ENCODE measurements at places on chromosomes 1 and 21.

DNA sequence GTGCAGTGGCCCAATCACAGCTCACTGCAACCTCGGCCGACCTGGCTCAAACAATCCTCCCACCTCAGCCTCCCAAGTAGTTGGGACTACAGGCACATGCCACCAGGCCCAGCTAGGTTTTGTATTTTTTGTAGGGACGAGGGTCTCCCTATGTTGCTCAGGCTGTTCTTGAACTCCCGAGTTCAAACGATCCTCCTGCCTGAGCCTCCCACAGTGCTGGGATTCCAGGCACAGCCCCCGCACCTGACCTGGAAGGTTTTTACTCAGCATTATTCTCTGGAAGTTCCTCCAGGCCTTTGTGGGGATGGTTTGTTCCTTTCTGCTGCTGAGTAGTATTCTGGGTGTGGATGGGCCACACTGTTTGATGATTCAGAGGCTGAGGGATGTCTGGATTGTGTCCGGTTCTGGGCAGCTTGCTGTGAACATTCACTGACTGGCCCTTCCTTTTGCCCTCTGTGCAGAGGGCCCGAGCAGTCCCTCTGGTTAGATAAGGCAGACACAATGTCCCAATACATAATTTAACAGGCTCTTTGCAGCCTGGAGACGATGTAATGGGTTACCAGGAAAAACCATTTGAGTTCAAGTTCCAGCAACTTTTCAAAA lies 6.0 kb upstream of the TRAPPC10 start:
- no peak for DNase-seq

DNA sequence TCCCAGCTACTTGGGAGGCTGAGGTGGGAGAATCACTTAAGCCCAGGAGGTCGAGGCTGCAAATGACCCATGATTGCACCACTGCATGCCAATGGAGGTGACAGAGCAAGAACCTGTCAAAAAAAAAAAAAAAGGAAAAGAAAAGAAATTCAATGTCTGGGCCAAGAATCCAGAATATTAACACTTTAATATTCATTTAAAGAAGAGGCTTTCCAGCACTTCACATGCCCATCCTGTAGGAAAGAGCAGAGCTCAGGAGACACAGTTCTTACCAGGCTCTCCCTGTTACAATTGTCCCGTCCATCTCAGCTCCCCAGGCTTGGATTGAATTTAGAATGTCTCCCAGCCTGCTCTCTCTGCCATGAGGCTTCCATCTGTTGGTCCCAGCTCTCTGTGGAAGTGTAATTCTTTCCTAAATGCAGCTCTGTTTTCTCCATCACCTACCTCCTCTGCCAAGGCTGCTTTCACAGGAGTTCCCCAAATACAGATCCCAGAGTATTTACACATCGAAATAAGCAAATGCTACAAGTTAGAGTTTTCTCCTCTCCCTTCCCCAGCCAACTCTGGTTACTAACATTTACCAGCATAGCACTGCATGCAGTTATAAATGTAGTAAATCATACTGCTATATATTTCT lies 116.6 kb upstream of the CDC42BPA start:
- DNase-seq: no peak

DNA sequence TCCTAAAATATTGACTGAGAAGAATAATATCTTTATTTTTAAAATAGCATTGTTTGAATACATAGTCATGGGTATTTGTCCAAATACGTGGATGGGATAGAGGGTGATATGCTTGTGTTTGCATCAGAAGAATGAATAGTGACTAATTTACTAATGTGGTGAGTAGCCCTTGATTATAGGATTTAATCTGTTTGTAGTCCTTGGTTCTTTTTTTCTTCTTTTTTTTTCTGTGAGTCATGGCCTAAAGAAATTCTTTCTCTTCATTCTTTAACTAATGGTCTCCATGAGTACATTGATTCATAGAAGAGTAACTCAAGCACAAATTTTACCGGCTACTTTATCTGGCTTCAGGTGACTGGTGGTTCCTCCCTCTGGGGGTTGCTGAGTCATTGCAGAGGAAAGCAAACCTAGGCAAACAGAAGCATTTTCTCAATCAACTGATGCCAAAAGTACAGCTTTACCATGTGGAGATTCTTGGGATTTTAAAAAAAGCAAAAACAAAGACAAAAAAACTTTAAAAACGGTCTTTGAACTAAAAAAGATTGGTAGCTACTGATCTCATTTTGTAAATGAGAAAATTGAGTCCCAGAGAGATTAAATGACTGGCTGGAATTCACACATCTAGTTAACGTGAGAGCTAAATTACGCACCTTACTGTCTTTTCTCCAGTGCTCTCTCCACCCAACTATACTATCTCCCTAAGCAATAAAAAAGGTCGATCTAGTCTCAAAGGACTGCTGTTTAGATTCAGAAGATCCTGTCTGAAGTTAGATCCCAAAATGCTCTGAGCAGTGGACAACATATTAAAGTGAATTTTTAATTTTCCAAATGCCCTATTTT lies 40.5 kb downstream of the AK5 start:
- no peak for DNase-seq

GRCh38 chr21:41929248-41929647 lies 24.6 kb downstream of the C2CD2 start:
- no peak for DNase-seq

GRCh38 chr1:60255565-60255964 lies 182.0 kb upstream of the C1orf87 start:
- no peak for DNase-seq

GRCh38 chr1:47231301-47232186 lies 481 bp downstream of the TAL1 start:
- no peak for DNase-seq

GRCh38 chr1:82377201-82377884 lies 576.6 kb downstream of the ADGRL2 start:
- no peak for DNase-seq

DNA sequence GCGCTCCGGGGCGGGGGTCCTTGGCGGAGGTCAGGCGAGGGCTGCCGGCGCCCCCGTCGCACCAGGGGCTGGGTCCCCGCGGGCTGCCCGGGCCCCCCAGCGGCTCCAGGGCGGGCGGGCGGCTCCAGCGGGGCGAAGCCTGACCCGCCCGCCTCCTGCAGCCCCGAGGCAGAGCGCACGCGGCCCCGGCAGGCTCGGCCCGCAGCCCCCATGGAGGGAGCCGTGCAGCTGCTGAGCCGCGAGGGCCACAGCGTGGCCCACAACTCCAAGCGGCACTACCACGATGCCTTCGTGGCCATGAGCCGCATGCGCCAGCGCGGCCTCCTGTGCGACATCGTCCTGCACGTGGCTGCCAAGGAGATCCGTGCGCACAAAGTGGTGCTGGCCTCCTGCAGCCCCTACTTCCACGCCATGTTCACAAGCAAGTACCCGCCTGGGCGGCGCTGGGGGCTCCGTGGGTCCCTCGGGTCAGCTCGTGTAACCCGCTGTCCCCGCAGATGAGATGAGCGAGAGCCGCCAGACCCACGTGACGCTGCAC lies 817 bp downstream of the KLHL17 start:
- no peak for DNase-seq

- DNase-seq: no peak
Measured at GRCh38 chr1:202860744-202861419, 28.1 kb downstream of the RABIF start.

GRCh38 chr1:43449708-43450069 lies 4.0 kb downstream of the HYI start:
- DNase-seq: no peak

DNA sequence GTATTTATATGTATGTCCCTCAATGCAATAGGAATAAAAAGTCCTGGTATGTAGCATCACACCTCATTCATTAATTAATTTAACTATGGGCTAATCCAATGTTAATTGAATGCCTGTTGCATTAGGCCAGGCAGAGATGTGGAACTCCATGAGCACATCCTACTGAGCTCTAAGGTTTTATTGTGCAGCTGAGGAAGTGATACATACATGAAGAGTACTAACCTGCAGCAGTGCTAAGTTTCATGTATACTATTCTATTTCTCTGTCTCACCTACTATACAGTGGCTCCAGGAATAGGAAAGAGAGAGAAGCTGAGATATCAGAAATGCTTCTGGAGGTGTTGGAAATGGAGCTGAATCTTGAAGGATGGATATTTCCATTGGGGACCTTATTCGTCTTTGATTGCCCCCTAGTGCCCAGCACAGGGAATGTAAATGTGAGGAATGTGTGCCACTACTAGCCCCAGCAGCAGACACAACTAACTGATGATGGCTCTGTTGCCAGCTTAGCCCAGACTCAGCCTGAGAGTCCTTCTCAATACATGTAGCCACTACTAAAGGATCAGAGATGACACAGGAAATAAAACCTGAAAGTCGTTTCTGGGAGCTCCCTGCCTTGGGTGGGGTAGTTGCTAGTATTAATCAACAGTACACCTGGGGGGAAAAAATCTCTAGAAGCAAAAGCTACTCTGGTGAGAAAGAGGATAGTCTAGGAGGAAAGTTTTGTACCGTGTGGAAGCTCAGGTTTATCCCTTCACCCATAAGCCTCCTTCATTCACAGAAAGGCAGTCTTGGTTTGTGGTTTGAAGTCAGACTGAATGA lies 173.3 kb upstream of the FOXD3 start:
- no peak for DNase-seq

DNA sequence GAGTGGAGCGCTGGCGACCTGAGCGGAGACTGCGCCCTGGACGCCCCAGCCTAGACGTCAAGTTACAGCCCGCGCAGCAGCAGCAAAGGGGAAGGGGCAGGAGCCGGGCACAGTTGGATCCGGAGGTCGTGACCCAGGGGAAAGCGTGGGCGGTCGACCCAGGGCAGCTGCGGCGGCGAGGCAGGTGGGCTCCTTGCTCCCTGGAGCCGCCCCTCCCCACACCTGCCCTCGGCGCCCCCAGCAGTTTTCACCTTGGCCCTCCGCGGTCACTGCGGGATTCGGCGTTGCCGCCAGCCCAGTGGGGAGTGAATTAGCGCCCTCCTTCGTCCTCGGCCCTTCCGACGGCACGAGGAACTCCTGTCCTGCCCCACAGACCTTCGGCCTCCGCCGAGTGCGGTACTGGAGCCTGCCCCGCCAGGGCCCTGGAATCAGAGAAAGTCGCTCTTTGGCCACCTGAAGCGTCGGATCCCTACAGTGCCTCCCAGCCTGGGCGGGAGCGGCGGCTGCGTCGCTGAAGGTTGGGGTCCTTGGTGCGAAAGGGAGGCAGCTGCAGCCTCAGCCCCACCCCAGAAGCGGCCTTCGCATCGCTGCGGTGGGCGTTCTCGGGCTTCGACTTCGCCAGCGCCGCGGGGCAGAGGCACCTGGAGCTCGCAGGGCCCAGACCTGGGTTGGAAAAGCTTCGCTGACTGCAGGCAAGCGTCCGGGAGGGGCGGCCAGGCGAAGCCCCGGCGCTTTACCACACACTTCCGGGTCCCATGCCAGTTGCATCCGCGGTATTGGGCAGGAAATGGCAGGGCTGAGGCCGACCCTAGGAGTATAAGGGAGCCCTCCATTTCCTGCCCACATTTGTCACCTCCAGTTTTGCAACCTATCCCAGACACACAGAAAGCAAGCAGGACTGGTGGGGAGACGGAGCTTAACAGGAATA lies 4.2 kb downstream of the TFAP2E start:
- DNase-seq: peak; percentile 61

- no peak for DNase-seq
Measured at GRCh38 chr21:40421121-40421520, 425.8 kb downstream of the DSCAM start.

All from CD4-positive, alpha-beta T cell treated with Interleukin-15 for 4 hours (primary cell).